ENCODE measurements at places on chromosomes 7 and 10.

GRCh38 chr10:71746344-71747037, 26.8 kb downstream of the VSIR start:
- no peak for DNase-seq

GRCh38 chr10:70169649-70170364, 507 bp downstream of the SAR1A start:
- DNase-seq: no peak

- DNase-seq: no peak
Measured at GRCh38 chr7:127946847-127947246, 84.4 kb downstream of the LRRC4 start.

DNA sequence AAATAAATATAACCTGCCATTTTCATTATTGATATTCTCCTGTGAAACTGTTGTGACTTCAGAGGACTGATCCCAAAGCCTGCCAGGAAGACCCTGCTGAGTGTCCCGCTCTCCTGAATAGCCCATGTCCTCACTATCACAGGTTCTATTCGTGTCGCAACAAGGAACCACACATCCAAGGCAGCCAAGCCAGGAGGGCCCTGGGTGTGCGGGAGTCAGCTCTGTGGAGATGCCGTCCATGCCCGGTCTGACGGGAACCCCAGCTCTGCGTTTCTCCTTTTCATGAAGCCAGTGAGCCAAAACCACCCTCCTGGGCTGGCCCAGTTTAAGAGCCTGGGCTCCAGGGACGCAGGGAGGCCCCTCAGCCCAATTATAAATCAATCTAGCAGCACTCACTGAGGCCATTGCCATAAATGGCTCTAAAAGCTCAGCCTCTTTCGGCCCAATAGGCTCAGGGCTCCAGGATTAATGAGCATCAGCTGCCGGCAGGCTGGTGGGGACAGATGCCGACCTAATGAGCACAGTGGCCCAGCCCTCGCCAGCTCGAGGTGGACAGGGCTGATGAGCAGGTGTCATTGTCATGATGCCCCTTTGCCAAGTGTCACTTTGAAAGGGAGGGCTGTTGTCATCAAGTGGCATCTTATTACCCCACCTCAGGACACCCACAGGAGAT, 177.9 kb downstream of the PLXNA4 start:
- no peak for DNase-seq

- DNase-seq: peak; percentile 12
Measured at GRCh38 chr10:129888784-129889616, 75.1 kb downstream of the EBF3 start.

- DNase-seq: no peak
Measured at GRCh38 chr7:149879766-149880637, 6.2 kb downstream of the ATP6V0E2 start.

- DNase-seq: no peak
Measured at GRCh38 chr7:79548727-79549126, 95.3 kb upstream of the MAGI2 start.

GRCh38 chr10:131621784-131622624, 278.8 kb upstream of the PPP2R2D start:
- DNase-seq: no peak

DNA sequence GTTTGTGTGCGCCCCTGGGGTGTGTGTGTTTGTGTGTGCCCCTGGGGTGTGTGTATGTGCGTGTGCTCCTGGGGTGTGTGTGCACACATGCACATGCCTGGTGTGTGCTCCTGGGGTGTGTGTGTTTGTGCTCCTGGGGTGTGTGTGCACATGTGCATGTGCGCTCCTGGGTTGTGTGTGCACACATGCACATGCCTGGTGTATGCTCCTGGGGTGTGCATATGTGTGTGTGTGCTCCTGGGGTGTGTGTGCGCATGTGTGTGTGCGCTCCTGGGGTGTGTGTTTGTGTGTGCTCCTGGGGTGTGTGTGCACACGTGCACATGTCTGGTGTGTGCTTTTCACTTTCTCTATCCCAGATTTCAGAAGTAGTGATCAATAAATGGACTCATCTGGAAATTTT, 321.0 kb downstream of the WDR37 start:
- no peak for DNase-seq

GRCh38 chr10:90787393-90788198, 70.2 kb downstream of the HTR7 start:
- no peak for DNase-seq

DNA sequence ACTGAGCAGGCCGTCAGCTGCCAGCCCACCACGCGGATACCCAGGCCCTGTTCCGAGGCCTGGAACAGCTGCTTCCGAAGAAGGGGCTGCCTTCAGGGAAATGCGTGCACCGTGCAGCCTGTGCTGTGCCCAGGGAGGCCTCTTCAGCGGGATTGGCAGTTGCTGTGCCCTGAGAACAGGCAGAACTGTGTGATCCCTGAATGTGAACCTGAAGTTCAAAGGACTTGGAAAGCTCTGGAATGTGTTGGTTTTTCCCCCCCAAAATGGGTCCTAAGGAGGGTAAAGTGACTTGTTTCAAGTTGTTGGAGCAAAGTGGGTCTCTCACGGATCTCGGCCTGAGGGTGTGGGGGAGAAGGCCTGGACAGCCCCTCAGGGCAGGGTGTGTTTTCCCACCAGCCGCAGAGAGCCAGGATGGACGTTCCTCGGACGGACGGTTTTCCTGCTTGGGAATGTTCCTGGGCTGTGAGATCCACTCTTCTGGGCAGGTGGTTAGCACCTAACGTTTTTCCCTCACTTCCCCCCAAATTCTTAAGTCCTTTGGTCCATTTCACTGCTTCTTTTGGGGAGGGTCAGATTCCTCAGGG, 2.1 kb downstream of the SPRN start:
- DNase-seq: no peak

DNA sequence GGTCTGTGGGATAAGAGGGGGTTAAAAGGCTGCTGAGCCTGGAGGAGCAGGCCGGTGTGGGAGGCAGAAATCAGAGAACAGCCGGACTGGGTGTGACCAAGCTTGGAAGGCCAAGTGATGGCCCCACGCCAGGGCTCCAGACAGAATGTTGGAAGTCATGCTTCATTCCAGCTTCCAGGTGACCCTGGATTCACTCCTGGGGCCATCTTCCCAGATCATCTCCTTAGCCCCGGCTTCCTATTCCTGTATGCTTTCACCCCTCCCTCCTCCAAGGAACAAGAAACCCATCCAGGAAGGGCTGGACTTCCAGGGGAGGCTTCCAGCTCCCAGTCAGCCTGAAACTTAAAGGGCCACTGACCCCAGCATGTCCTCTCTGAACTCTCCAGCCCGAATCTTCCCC, 1.0 kb downstream of the INMT start:
- no peak for DNase-seq

- no peak for DNase-seq
Measured at GRCh38 chr10:51008346-51008745, 65.9 kb upstream of the PRKG1 start.

GRCh38 chr10:71278691-71279588, 40.1 kb upstream of the SLC29A3 start:
- no peak for DNase-seq

GRCh38 chr10:21505711-21506278, 19.7 kb downstream of the SKIDA1 start:
- DNase-seq: no peak

All from activated naive CD4-positive, alpha-beta T cell (primary cell).